T47D (cell line): ENCODE measurements at places on chromosomes 6 and 20.
A peak's percentile ranks its signal among the peaks of the same experiment; 100 is the strongest.

DNA sequence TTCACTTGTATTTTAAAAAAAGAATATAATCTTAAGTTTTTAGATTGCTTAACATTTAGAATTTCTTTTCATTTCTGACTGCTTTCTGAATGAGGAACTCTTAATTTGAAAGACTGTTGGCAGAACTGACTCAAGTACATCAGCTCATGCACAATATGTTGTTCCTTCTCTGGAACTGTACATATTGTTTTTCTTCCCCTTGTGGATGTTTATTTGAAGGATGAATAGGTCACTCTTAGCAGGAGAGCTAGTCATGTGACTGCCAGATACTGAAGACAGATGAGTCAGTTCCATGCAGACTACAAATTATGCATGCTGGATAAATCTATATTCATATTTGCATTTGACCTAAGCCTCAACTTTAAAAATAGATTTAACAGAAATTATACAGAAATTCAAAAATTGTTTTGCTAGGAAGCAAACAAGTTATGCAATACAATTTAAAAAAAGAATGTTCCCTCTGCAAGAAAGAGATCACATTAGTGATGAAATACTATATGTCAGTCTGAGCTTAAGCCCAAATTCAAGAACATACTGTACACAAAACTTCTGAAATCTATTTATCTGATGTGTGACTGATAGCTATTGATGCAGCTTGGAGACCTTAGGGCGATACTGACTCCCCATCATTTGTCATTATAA lies 1274.9 kb upstream of the GJE1 start:
- no peak for DNase-seq

DNA sequence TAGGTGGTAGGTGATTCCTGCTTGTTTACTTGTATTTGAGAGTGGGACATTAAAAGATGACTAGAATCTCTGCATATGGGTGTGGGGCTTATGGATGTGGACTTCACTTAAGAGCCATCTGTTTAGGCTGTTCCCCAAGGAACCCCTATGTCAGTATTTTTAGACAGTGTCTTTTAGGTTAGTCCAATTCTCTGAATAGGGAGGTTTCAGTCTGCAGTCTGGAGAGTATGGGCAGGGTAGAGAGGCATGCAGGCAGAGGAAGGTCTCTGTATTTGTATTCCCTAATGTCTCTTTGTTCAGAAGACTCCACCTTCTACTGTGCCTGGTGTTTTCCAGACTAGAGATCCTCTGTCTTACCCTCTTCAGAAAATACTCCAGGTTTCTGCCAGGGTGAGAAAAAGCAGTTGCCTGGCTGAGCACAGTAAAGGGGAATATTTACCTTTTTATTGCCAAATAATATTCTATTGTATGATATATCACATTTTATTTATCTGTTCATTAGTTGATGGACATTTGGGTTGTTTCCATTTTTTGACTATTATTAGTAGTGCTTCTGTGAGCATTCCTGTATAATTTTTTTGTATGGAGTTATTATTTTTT lies 19.1 kb downstream of the SLX4IP start:
- no peak for DNase-seq

- DNase-seq = no peak
Observed at GRCh38 chr6:71277926-71278600, 10.5 kb upstream of the OGFRL1 start.

GRCh38 chr20:61297986-61298385 lies 45.9 kb downstream of the CDH4 start:
- no peak for DNase-seq

GRCh38 chr20:49284818-49285217 lies 7.0 kb upstream of the ZNFX1 start:
- DNase-seq = no peak

DNA sequence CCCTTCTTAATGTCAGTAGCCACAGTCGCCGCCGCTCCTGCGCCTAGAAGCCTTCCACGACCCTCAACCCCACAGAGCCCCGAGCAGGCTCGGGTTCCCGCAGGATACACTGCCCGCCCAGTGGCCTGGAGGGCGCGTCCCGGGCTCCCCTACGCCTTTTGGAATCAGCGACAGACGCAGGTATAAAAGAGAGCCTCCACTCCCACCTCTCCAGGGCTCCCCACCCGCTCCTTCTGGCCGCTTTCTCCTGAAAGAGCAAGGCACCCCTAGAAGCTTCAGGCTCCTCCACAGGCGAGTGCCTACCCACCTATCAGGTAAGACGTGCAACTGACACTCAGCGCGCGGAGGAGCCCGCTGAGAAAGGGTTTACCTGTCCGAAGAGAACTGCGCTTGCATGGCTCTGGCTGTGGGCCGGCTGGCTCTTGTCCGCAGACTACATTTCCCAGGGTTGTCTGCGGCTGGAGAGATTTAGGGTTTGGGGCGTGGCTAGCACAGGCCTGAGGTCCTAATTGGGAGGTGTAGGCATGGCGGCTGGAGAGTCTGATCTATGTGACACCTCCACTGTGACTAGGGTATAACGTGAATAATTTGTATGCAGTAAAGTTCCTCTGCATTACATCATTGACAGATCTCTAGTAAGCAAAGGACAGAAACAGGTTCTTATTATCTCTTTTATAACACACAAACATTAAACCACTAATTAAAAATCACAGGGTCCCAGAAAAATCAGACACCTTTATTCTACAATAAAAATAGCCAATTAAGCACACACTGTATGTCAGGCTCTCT lies 13.5 kb upstream of the ZNF391 start:
- DNase-seq = peak; percentile 83

DNA sequence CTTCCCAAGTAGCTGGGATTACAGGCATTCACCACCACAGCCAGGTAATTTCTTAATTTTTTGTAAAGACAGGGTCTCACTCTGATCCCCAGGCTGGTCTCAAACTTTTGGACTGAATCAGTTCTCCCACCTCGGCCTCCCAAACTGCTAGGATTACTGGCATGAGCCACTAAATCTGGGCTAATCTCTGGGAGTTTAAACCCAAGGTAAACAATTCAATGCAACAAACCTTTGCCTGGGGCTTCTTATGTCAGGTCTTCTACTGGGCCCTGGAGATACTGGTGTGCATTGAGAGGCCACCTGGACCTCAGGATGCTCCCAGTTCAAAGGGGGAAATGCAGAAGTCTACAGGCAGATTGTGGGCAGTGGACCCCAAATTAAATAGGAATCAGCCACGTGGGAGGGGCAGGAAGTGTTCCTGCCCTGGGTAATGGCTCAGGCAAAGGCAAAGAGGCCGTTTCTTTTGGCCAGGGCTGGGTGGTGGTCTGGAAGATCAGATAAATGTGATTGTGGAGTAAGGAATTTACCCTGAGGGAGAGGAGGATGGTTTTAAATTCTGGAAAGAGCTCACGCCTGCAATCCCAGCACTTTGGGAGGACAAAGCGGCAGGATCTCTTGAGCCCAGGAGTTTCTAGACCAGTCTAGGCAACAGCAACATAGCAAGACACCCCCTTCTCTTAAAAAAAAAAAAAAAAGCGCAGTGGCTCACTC lies 1.3 kb upstream of the MYBL2 start:
- no peak for DNase-seq

- DNase-seq = no peak
Observed at GRCh38 chr6:22108199-22108598, 188.6 kb downstream of the PRL start.

- peak; percentile 55 for DNase-seq
Observed at GRCh38 chr6:44002593-44003344, 124.5 kb downstream of the MRPL14 start.

GRCh38 chr6:18473755-18474154 lies 86.6 kb downstream of the RNF144B start:
- no peak for DNase-seq

- no peak for DNase-seq
Observed at GRCh38 chr6:56749632-56750151, 107.0 kb upstream of the DST start.

GRCh38 chr6:17381424-17382147 lies 11.8 kb upstream of the CAP2 start:
- no peak for DNase-seq

DNA sequence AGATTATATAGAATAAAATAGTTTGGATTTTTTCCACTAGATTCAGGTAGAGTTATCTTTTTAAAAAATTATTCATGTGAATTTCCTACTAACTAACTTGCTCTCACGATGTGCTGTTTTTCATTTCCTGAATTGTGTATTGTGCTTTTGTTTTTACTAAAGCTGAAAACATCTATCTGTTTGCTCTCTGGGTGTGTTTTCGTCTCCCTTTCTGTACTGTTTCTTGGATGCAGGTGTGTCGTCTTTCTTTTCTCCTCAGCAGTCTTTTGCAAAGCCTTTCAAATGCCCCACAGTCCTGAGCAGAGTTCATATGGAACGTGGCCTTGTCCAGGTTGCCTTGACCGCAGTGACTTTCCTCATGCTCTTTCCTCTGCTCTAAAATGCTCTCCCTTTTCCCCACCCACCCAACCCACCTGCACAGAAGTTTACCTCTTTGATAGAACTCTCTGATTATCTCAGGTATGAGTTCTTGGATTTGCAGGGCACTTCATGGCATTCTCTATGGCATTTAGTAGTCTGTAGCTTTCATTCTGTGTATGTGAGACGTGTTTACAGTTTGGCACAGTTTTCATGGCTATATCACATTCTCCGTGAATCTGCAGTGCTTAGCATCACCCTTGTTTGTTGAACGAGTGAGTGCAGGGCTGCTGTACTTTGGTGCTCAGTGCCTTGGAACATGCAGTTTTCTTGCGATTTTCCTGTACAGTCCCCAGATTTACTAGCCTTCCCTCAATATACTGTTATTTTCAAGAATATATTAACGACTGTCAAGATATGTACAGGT lies 77.1 kb downstream of the FARS2 start:
- no peak for DNase-seq

DNA sequence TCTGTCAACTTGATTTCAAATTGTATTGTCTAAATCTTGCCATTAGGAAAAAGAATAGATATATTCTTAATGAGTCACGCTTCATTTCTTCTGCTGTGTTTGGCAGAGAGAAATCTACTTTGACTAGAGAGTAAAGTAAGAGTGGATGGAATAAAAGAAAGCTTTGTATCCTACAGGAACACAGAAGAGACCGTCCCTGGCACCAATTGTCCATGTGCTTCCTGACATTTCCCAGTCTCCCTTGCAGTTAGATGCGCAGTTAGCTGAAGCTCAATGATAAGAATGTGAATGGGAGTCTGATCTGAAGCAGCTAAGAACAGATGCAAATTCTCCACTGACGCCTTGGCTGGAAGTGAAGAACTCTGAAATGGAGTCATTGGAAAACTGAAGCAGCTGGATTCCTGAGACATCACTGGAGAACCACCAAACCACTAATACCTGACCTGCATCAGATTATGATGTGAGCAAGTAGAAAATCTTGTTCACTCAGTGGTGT lies 528.2 kb upstream of the MARCKS start:
- DNase-seq = peak; percentile 22

DNA sequence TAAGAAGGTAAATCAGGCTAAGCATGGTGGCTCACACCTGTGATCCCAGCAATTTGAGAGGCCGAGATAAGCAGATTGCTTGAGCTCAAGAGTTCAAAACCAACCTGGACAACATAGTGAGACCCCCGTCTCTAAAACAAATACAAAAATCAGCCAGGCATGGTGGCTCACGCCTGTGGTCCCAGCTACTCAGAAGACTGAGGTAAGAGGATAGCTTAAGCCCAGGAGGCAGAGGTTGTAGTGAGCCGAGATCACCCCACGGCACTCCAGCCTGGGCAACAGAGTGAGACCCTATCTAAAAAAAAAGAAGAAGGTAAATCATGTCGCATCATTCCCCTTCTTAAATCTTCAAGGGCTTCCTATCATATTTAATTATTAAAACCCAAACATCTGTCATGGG lies 39.0 kb upstream of the PRND start:
- no peak for DNase-seq

DNA sequence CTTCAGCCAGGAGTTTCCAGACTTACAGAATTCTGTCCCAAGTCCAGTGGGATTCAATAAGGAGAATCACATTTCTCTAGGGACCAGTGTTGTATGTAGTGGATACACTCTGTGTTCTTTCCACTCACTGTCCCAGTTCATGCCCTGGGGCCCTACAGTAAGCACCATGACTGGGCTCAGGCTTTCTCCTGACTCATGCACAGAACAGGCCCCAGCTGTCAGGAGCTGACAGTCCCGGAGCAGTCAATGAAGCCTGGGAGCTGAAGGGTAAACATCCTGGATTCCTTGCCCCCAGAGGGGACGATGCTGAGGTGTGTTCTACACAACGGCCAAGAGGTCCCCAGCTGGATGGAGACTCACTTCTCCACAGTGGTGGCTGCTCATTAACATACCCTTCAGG lies 40.2 kb upstream of the LRFN2 start:
- DNase-seq = no peak

GRCh38 chr20:7926323-7926722 lies 13.9 kb downstream of the HAO1 start:
- no peak for DNase-seq

DNA sequence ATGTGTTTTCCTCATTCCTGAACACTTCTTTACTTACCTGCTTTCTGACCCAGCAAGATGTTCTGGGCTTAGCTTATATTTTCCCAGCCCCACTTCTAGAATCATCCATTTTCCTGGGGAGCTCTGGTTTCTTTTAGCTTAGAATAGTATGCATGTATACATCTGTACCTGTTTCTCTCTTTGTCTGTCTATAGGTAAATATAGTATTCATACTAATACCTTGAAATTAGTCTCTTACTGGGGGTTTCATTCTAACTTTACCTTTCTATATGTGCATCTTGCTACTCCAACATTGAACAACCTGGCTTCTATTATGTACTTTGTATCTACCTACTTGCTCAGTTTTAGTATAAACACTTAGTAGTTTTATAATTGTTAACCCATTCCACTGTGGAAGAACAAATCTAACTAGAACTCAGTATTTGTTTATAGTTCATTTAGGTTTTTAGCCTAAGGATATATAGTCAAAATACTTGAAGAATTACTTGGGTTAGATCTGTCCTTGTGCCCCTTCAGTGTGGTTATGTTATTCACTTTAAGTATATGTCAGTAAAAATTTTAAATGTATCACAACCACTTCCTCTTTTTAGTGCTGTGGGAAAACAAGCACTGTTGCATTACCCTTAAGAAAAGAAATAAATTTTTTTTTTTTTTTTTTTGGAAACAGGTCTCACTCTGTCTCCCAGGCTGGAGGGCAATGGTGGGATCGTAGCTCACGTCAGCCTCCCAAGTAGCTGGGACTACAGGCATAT lies 54.0 kb downstream of the ASXL1 start:
- no peak for DNase-seq

GRCh38 chr20:23658336-23658735 lies 20.6 kb upstream of the CST3 start:
- no peak for DNase-seq

GRCh38 chr6:143346004-143346403 lies 104.5 kb downstream of the ADAT2 start:
- DNase-seq = no peak
